HepG2 (cell line): ENCODE measurements at places on chromosomes 16 and 17.

- DNase-seq = no peak
Measured at GRCh38 chr17:38453951-38454421, 25.7 kb downstream of the ARHGAP23 start.

- peak; percentile 29 for DNase-seq
Measured at GRCh38 chr17:63881935-63882601, at the start of gene GH2. Gene GH2 (minus strand): TSS chr17:63881944. CDS start chr17:63881801, 143 bp downstream.

DNA sequence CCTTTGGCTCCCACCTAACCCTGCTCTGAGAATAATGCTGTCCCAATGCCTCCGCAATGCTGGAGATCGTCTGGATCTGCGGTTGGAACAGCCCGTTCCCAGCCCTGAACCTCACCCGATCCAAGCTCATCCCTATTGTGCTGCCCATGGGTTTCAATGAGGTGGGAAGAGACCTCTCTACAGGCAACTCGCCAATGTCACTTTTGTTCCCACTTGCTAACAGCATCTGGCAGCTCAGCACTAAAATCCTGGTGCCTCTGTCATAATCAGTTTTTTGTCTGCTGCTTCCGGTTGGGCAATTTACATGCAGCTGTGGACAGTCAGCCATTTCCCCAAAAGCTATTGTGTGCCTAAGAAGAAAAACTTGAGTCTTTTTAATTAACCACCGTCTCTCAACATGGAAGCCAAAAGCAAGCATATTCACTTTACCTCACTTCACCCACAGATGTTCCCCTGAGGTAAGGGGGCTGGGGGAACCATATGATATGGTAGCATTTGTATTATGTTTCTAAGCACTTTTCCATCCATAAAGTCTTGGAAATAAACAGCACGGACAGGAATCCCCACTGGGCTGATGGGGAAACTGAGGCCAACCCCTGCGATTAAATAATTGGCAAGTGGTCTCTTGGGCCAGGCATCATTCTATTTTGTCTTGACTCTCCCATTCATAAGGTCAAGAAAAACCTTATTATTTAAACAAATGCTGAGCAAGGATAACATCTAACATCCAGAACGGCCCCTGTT lies 159.2 kb upstream of the CDH5 start:
- DNase-seq = no peak

DNA sequence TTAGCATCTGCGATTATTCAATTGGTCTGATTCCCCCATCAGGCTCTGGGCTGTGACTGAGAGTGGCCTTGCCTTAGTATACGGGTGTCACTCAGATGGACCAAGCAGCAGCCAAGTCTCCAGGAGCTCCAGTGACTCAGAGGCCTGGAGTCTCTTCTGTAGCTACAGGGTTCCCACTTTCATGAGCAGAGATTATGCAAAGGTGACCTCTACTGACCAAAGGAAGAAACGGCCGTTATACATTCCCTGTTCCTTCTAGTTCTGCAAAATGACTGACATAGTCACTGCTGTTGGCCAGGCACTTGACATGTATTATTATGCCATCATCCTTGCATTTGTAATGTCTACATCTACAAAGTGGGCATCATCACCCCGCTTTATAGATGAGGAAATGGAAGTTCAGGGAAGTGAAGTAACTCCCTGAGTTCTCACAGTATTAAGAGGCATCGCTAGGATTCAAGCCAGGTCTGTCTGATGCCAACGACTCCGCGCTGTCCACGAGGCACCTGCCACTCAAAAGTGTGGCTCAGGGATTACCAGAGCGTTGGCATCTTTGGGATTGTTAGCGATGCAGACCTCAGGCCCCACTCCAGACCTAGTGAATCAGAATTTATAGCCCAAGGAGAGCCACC lies 23.3 kb downstream of the SLC38A7 start:
- DNase-seq = peak; percentile 85

DNA sequence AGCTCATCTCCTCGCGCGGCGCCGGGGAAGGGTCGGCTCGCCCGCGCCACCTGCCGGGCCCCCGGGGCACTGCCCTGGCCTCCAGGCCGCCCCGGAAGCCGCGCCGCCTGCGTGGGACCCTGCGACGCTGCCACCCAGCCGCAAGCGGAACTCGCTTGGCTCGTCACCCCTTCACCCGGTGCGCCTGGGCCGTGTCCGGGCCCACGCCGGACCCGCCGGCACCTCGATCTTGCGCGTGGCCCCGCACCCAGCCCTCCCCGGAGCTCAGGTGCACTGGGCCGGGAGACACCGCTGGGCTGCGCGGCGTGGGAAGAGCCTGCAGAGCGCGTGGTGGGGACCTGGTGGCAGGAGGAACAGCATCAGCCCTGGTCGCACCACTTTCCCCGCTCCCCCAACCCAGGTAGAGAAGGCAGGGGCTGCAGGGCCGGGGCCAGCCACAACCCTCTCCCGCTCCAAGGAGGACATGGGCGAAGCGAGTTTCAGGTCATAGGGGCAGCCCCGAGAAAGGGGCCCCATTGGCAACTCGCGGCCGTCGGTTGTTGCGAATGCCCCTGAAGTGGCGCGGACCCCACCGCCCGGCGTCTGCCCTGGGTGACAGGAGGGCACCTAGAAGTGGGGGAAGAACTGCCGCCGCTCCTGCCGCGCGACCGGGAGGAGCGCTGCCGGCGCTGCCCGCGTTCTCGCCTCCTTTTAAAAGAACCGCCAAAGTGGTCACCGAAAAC lies 363 bp upstream of the MIF4GD start:
- DNase-seq = peak; percentile 58

DNA sequence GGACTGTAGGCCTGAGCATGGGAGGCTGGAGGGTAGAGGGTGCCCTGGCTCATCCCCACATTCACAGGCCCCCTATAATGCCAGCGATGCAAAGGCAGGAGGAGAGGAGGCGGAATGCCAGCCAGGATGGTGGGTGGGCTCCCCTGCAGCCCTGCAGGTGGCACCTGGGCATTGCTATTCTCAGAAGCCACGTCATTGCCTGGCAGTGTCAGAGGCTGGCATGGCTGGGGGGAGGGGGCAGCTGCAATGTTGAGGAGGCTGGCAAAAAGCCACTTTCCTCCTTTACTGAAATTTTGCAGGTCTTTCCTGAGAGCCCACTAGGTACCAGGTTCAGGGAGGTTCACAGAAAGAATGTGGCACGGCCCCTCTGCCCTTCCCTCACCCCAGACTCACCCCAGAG lies 36.2 kb downstream of the RAB11FIP4 start:
- no peak for DNase-seq

GRCh38 chr17:48814504-48814903 lies 2.5 kb downstream of the TTLL6 start:
- peak; percentile 66 for DNase-seq

DNA sequence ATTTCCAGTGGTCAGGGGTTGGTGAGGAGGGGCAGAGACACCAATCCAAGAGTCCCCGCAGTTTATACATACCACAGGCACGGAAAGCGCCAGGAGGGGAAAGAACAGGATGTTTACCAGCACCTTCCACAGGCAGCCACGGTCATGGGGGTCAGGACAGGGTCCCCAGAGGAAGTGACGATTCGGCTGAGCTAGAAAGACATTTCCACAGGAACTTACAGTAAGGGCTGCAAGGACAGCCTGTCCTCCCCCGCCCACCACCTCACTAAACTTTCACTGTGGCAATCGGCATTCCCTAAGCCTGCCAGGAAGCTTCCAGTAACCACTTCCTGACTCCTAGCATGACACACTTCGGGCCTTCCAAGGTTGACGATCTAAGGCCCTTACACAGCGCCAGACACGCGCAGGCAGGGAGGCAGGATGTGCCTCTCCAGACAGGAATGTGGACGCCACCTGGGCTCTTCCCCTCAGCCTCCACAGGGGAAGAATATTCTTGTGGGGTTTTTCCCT lies 1.2 kb upstream of the MT2A start:
- no peak for DNase-seq

- no peak for DNase-seq
Measured at GRCh38 chr17:46739982-46740381, 78.5 kb downstream of the WNT3 start.

DNA sequence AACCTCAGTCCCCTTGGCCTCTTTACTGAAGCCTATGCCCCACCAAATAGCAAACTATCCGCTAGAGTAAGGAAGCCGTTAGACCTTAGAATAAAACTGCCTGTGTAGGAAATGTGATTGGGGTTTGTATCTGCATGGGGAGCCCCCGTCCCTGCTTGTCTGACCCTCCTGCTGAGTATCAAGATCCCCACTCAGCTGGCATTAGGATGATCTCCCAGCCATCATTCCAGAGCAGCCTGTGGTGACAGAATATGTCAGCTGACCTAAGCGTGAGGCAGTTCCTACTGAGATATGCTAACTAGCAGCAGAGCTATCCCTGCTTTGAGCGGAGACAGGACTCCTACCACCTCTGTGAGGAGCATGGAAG lies 645 bp upstream of the GFOD2 start:
- peak; percentile 48 for DNase-seq

DNA sequence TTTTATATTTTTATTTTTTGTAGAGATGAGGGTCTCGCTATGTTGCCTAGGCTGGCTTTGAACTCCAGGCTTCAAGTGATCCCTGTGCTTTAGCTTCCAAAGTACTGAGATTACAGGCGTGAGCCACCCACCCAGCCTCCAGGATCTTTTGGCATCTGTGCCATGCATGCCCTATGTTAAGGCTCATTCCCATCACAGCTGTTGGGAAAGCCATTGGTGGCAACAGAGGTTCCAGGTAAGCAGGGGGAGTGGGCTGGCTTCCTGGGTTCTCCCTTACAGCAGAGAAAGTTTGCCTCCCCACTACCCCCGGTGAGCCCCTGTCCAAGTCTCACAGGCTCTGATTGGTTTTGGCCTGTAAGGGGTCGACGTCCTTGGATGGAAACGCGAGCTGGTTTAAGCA lies 8.9 kb upstream of the MRTFB start:
- DNase-seq = no peak

DNA sequence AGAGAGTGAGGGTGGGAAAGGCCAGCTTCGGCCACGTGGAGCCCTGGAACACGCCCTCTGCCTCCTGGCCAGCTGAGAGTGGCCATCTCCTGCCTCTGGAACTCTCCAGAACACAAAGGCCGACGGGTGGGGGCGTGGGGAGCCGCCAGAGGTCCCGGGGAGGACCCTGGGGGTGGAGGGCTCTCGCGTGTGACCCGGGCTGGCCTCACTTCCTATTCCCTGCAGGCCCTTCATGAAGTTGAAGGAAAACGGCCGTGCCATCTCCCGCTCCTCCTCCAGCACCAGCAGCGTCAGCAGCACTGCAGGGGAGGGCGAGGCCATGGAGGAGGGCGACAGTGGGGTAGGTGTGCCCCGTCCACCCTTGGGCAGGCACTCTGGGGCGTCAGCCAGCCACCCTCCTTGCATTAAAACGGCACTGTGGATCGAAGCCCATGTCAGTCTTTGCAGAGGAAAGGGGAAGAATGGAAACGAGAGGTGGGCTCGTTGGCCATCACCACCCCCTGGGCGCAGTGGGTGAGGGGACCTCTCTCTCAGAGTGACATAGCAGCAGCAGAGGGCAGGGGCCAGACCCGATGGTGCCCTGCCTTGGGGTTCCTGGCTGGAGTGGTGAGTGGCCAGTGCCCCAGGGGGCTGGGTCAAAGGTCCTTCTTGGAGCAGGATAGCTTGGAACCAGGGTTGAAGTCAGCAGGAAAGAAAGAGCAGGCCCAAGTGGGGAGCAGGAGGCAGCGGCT lies 37.1 kb downstream of the OR1D5 start:
- no peak for DNase-seq

DNA sequence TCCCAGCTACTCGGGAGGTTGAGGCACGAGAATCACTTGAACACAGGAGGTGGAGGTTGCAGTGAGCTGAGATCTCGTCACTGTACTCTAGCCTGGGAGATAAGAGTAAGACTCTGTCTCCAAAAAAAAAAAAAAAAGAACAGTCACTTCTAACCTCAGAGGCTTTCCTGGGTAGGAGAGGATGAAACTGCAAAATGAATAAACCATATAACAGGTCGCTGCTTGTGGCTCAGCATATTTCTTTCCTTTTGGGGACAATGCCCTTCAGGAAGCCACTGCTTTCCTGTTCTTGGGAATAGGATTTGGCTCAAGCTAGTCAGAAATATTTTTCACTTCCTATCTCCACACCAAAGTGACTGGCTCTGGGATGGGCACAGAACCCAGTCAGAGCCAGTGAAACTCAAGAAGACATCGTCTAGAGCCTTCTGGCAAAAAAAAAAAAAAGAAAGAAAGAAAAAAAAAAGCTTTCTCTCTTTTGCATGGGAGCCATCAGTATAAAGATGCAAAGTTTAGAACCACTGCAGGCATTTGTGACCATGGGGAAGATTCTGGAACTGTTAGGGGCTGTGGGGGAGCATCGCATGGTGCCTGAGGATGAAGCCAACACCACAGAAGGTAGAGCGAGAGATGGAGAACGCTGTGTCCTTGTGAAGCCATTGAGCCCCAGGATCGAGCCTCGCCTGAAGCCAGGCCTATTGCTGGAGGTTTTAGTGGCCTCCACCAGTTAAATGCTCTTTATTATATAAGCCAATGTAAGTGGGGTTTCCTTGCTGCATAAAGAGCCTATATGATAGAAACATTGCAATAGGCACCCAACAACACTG lies 71.8 kb upstream of the MRTFB start:
- no peak for DNase-seq

- DNase-seq = no peak
Measured at GRCh38 chr16:65373097-65373496, 251.2 kb upstream of the CDH11 start.

GRCh38 chr17:59418732-59419166 lies 87.3 kb downstream of the YPEL2 start:
- no peak for DNase-seq

DNA sequence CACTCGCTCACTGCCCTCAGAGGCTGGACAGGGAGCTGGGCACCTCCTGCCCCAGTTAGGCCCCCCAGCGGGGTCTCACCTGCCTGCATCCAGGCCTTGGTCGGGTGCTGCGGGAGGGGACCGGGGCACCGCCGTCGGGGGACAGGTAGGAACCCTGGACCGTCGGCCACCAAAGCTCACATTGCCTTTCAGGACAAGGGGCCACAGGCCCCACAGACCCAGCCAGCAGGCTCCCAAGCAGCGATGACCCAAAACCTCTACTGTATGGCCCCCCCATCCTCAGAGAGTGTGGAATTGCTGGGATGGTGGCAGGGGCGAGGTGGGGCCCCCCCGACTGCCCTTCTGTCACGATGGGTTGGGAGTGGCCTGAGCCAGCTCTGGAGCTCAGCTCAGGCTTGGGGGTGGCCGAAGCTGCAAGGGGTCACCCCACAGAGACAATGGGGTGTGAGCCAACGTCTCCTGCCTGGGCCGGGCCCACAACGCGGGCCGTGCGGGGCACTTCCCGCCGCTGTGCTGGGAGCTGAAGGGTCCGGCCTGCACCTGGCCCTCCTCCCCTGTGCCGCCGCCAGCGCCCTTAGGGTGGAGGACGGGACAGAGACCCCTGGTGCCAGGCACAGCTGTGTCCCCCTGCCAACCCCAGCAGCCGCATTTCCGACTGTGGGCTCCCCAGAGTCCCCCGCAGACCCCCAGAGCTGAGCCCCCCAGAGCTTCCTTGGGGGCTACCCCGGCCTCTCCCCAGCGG lies 498 bp downstream of the IGFALS start:
- DNase-seq = no peak

GRCh38 chr17:42456223-42457106 lies 2.2 kb upstream of the ATP6V0A1 start:
- DNase-seq = no peak

GRCh38 chr17:18110636-18111145 lies 2.1 kb downstream of the MYO15A start:
- no peak for DNase-seq

DNA sequence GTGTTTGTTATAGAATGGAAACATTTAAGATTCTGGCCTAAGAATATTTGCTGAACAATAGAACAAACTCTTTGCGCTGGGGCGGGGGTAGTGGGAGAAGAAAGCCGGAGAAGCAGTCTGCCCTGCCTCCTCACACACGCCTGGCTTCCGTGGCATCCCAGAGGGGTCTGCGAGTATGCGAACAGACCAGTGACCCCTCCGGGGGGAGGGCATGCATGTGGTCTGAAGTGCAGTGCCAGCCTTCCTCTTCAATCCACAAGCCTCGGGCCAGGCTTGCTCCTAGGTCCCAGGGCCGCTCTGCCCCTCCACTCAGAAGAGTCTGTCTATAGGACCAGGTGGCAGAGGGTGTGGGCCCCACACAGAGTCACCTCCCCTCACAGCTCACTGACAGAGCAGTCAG lies 14.1 kb upstream of the IGFALS start:
- DNase-seq = no peak
